ENCODE measurements at places on chromosomes 6 and 20.
A peak's percentile ranks its signal among the peaks of the same experiment; 100 is the strongest.

- DNase-seq, result no peak
These were observed 182.2 kb downstream of the SLC16A10 start for GRCh38 chr6:111269401-111269970.

- DNase-seq, result no peak
These were observed 3.9 kb downstream of the SLC29A1 start for GRCh38 chr6:44227148-44227793.

DNA sequence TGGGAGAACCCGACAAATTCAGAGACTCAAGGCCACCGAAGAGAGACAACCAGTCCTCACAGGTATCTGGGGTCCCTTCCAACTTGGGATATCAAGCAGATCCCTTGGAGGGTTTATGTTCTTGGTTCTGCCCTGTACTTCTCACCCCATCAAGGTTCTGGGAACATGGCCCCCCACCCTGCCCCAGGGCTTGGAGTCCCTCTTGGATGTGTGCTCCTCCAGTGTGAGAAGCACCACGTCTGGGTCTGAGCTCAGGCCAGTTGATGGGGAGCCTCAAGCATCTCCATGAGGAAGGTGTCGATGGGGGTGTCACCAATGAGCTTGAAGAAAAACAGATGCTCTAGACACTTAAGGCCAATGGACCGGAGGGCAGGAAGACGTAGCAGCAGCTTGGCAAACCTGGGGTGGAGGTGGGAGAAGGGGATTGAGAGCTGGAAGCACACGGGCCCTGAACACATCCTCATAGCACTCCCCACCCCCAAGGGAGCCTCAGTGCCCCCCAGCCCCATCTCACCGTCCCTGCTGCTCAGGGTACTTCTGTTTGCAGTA lies 2.2 kb upstream of the COL11A2 start:
- DNase-seq, result no peak

DNA sequence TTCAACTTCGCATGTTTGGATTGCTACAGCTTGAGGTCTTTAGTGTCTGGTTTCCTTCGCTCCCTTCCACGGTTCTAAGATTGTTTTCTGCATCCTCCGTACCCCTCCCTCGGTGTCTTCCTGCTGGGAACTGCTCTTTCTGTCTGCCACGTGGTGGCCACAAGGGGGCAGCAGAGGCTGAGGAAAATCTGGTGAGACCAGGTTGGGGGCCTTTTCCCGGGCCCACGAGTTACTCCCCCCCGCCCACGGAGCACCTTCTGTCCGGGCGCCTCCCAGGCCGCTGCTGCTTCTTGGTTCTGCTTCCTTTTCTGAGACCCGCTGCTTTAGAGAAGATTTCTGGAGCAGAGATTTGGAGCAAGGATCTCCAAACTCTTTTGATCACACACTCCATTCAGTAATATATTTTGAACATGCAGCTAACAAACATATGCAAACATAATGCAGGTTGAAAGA lies 21.1 kb upstream of the NOTCH4 start:
- peak; percentile 34 for DNase-seq

DNA sequence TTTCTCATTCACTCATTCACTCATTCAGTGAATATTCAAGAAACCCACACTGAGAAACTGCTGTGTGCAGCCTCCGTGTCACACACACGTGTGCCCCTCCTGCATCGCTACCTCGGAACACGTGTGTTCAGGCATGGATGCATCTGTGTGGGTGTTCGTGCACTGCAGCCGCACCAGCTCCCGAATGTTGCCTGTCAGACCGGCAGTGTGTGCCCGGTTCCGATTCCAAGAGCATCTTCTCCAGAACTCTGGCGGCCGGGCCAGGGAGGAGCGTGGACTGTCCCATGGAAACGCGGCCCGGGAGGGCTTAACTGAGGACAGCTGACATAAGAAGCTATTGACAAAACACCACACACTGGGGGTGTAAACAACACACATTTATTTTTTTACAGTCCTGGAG lies 216.0 kb downstream of the DLL1 start:
- DNase-seq, result no peak

GRCh38 chr20:50293284-50294139 lies 102.9 kb downstream of the CEBPB start:
- DNase-seq, result no peak

GRCh38 chr6:11110921-11111768 lies at the start of gene ERVFRD-1:
Gene ERVFRD-1 (minus strand): TSS chr6:11111725. CDS start chr6:11105310, 6,415 bp downstream.
- no peak for DNase-seq

- DNase-seq, result no peak
These were observed 23.5 kb downstream of the MOCS1 start for GRCh38 chr6:39910744-39911143.

GRCh38 chr6:134235937-134236751 lies 81.8 kb downstream of the SGK1 start:
- no peak for DNase-seq

DNA sequence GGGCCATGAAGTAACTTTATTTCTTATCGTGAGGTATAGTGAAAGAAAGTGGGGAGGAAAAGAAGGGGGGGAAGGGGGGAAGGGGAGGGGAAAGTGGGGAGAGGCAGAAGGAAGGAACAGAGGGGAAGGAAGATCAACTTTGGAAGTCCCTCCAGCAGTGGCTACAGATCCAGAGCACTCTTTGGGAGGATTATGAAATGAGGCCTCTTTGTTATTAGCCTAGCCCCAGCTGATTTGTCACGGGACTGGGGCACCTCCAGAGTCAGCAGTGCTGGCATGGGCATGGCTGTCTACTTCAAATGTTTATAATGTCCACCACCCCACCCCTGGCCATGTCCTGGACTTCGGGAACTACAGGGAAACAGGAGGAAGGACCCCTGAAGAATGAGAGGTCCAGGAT lies 7.6 kb downstream of the MOCS1 start:
- no peak for DNase-seq

DNA sequence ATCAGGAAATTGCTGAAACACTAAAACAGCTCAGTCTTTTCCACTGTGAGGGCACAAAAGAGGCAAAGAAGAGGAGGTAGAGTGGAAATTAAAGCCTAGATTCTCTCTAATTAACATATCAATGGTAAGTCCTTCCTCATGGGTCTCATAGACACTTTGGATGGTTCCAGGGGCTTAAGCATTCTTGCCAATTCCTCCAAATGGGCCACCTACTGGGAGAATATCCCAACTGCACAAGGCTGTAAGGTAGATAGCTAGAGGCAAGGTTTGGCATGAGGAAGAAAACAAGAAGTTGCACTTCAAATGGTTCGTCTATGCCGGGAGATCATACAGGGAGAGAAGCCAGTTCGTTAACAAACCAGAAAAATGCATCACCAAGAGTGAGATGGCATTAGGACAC lies 107.6 kb upstream of the KHDRBS2 start:
- DNase-seq, result no peak

DNA sequence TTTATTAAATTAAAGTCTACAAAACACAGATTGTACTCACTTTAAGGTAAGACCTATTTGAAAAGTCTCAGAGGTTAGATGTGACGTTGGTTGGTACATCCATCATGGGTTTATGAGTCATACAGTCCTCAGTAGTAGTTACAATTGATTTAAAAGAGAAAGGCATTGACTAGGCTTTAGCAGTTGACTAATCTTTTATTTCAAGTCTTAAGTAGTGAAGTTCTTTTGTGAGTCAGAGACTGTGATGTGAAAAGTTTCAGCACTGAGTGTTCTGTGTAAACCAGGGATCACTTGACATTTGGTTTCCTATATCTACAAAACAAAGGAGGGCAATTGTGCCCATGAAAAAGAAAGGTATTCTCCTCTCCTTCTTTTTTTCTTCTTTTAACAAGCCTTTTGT lies 221.3 kb downstream of the GRIK2 start:
- DNase-seq, result no peak

GRCh38 chr20:2800521-2801285 lies at the start of gene CPXM1:
Gene CPXM1 (minus strand): TSS chr20:2800627. CDS start chr20:2800572, 55 bp downstream.
- DNase-seq, result no peak

GRCh38 chr6:88000713-88001112 lies 46.9 kb upstream of the SPACA1 start:
- DNase-seq, result no peak

GRCh38 chr6:112086744-112087135 lies 542 bp downstream of the TUBE1 start:
- DNase-seq, result no peak

DNA sequence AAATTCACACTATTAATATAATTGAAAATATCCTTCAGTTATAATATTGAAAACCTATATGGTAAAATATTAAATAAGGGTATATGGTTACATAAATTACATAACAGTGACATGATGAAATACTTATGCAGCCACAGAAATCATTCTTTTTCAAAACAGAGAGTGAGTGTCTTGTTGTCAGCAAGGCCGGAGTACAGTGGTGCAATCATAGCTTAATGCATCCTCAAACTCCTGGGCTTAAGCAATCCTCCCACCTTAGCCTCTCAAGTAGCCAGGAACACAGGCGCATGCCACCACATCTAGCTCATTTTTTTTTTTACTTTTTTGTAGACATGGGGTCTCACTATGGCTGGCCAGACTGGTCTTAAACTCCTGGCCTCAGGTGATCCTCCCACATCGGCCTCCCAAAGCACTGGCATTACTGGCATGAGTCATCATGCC lies 40.4 kb downstream of the FAM8A1 start:
- no peak for DNase-seq

GRCh38 chr6:111894272-111894671 lies 21.0 kb upstream of the FYN start:
- no peak for DNase-seq

- no peak for DNase-seq
These were observed 94.3 kb downstream of the TCP11 start for GRCh38 chr6:35046862-35047261.

- DNase-seq, result no peak
These were observed 442.7 kb upstream of the HSF2 start for GRCh38 chr6:121956782-121957181.

GRCh38 chr20:20005342-20005741 lies 11.8 kb upstream of the NAA20 start:
- DNase-seq, result no peak

GRCh38 chr6:89597988-89598387 lies 40.6 kb downstream of the LYRM2 start:
- no peak for DNase-seq

DNA sequence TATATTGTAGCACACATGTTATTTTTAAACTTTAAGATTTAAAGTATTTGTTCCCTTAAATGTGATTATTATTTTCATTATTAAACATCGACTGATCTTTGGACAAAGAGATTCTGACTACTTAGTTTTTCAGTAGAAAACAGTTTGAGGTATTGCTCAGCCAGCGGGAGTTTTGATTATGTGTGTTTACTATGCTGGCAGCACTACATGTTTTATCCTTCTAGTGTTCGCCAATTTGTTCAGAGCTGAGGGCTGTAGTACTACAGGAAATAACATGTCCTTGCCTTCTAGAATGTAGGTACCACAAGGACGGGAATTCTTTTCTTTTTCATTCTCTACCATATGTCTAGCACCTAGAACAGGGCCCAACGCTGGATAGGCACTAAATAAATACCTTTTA lies 11.1 kb upstream of the LCA5 start:
- no peak for DNase-seq

DNA sequence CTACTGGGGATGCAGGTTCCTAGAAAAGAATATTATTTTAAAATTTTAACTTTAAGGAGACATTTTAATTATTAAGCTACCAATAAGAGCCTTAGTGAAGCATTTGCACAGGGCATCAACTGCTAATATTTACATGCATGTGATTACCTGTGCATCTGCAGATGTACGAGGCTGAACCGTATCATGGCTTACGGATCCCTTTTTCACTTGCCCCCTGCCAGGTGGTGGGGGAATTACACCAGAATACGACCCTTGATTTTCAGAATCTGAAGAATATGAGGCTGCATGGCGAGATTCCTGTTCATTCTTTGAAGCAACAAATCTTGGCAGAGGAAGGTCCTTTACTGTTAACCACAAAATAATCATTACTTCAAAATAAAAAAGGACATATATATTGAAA lies 42.7 kb downstream of the REPS1 start:
- DNase-seq, result no peak

- DNase-seq, result no peak
These were observed 74.8 kb downstream of the ASCC3 start for GRCh38 chr6:100806296-100806695.

GRCh38 chr6:89836639-89837222 lies 7.1 kb downstream of the CASP8AP2 start:
- DNase-seq, result no peak

- no peak for DNase-seq
These were observed 95.6 kb downstream of the SCML4 start for GRCh38 chr6:107728564-107728897.

GRCh38 chr6:109531446-109531845 lies 48.4 kb upstream of the ZBTB24 start:
- DNase-seq, result no peak

DNA sequence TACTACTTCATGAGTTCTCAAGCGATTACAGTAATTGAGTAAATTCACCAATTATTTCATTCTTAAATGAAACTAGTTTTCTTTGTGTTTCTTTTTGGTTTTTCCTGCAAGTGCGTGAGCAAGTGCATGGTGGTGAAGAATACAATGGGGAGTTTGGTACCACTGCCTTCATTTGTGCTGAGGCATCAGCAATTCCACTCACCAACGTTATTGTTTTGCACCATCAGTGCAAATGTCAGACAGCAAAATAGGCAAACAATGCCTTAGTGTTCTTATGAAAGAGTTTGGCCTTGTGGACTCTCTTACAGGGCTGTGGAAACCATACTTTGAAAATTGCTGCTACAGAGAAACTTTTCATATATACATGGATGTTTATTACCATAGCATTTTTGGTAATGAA lies 8.2 kb downstream of the CDH26 start:
- no peak for DNase-seq

GRCh38 chr6:111973118-111973761 lies 80.7 kb upstream of the CCN6 start:
- peak; percentile 51 for DNase-seq

DNA sequence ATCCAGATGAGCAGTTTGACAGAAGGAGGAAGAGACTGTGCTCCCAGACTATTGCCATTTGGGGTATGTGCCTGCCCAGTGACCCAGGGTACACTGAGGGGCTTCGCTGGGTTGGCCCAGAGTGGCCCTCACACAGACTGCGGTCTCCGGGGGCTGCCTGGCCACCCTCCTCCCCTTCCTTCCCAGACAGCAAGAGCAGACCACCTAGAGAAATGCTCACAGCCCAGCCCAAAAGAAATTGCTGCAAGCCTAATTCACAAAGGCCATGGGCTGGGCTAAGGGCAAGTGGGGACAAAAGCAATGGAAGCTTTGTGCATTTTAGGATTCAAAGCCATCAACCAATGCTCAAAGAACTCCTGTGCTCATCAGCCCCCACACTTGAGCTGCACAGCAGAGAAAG lies 277.6 kb downstream of the CDC5L start:
- no peak for DNase-seq

DNA sequence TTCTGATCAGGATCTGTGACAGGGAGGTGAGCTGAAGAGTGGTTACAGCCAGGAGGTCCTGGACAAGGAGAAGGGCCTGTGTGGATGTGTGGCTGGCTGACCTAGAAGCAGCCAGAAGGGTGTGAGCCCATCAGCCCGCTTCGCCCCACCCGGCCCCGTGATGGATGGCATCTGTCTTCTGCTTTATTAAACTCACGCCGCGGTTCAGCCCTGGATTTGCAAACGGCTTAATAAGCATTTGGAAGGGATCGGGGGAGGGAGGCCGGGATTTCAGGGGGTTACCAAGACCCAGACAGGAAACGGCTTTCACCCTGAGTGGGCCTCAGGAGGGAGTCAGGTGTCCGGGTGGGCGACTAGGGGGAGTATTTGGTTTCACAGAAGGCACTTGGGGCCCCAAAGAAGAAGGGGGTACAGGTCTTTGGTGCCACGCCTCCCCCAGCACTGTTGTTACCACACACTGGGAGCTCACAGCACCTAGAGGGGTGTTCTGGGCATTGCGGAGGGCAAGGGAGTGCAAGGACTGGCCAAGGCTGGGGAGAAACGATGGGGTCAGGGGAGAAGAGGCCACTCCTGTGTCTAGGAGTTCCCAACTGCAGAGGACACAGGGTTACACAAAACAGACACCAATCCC lies 53.8 kb upstream of the FOXP4 start:
- no peak for DNase-seq

GRCh38 chr20:62540504-62540903 lies 64.7 kb upstream of the GATA5 start:
- DNase-seq, result no peak
